ENCODE measurements at places on chromosomes 1 and 21. TPM values are rescaled to one million over a fixed set of nuclear protein-coding genes. Genes with fewer than 3 reads are reported as not detected.

DNA sequence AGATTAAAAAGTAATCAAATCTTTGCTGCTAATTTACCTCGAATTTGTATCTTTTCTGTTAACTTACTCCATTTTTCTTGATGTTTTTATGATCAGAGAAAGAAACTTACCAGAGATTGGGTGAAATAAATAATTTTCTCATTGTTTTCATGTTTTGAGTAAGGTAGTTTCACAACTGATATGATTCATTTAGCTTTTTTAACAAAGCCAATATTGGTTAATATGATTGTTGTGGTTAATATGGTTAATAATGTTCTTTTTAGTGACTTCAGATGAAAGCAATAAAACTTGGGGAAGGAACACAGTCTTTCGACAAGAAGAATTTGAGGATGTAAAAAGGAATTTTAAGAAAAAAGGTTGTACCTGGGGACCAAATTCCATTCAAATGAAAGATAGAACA, 48.1 kb downstream of the MAP3K21 start:
- no peak for DNase-seq

DNA sequence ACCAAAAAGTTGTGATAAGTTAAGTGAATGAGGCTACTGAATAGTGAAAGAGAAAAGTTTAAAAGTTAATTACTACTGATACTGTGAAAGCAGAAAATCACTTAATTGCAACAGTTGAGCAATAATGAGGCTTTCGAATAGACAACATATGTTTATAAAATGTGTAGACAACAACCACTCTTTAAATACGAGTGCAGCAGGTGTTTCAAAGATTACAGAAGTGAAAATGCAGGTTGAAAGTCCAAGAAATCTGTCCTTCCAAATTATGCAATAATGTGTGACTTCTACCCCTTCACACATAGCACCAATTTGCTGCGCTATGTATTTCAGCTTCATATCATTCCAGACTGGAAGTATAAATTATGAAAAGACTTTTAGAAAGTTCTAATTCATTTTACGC, 213.0 kb downstream of the COL24A1 start:
- no peak for DNase-seq

DNA sequence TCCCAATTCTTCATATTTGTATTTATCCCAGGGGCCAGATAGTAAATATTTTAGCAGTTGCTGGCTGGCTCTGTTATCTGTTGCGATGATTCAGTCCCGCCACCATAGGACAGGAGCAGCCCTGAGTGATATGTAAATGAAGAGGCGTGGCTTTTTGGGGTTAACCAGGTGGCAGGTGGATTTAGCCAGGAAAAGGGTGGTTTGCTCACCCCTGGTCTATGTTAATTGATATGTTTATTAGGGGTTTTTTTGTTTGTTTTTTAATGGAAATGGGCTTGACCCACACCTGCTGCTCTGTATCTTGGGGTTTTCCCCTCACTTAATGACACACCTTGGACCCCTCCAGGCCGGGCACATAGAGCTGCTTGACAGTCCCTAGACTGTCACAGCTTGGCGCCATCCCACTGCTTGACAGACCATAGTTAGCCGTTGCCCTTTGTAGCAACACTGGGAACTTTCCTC, 62.8 kb downstream of the PIK3CD start:
- no peak for DNase-seq

DNA sequence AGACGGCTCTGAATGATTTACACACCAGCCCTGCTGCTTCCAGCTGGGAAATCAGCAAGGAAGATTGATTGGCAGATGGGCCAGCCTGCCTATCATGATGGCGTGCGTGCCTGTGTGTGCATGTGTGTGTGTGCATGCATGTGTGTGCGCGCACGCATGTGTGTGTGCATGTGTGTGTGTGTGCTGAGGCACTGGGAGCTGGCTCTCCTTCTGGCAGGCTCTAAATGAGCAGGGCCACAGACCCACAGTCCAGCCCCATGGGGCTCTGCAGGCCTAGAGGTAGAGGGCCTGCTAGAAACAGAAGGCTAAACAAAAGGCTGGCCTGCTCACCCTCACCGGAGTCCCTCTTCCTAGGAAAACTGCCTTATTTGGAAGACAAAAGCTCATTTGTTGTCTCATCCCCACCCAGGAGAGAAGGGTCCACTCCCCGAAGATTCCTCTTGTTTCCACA, 6.0 kb downstream of the KLHDC8A start:
- no peak for DNase-seq

DNA sequence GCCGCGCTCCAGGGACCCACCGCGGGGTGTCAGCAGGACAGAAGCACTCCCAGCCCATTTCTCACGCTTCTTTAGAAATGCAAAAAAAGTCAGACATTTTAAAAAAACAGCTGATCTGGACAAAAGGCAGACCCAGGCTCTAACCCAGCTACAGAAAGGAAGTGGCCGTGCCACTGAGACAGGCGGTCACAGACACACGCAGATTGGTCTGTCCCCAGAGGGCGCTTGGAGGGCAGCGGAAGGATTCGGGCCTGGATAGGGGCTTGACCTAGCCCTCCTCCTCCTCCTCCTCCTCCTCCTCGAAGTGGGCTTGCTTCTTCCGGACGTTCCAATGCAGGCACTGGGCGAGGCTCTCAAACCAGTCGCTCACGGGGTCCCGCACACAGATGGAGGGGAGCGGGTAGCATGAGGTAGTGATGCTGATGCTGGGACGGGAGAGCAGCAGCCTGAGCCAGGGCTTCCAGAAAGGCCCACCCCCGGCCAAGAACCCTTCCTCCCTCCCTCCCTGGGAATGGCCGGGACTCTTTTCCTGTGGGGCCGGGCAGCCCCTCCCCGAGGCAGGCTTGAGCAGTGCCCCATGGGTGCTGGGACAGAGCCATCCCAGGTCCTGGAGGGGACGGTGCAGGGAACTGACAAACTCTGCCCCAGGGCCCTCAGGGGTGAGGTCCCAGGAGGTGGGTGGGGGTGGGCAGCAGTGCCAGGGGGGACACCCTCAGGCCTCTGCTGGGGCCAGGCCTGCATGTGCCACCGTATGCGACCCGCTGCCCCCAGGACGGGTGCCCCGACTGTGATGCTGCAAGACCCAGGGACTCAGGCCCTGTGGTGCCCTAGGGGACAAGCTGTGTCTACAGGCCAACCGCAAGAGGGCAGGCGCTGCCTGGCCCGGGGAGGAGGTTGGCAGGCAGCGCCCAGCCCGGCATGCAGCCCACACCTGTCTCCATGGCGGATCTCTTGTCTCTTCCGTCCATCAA, 25.3 kb downstream of the NADK start:
- no peak for DNase-seq

DNA sequence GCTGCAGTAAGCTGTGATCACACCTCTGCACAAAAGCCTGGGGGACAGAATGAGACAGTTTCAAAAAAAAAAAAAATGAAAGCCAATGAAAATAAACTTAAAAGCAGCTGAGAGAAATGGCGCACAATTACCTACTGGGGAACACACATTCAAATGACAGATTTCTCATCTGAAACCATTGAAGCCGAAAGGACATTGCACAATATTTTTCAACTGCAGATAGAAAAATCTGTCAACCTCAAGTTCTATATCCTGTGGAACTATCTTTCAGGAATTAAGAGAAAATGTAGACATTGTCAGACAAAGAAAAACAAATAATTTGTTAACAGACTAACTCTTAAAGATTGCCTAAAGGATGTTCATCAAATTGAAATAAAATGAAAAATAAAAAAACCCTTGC, 442.8 kb downstream of the MATN1 start:
- DNase-seq, result no peak

- DNase-seq, result peak; percentile 18
Observed at GRCh38 chr1:155177192-155177917, 3.7 kb downstream of the TRIM46 start.

DNA sequence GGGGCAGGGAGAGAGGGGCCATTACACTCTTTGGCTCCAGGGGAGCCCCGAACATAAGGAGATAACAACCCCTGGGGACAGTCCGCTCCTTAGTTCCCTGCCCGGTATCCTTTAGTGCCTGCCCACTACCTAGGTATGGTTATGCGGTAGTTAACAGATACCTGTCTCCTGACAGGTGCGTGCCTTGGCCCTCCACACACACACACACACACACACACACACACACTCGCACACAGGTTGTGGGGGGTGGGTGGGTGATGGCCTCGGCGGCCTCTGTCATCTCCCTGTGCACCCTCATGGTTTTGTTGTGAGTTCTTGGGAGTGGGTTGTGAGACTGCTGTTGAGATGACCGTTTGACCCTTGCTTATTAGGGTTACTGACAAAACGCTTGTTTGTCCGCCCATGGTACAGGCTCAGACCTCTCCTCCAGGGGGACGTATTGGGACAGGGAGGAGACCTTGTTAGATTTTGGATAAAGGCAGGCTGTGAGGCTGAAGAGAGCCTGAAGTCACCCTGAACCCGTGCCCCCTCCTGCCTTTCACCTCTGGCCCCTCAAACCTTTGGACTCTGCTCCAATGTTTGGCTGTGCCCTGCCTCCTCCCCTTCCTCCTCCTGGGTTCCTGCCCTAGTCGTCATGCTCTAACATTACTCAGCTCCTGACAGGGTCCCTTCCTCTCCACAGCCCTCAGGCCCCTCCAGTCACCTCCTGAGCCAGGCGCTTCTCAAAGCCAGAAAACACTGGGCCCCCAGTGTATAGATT, 979 bp downstream of the RASSF5 start:
- no peak for DNase-seq

GRCh38 chr1:49694251-49694827, 329.4 kb downstream of the AGBL4 start:
- DNase-seq, result no peak

DNA sequence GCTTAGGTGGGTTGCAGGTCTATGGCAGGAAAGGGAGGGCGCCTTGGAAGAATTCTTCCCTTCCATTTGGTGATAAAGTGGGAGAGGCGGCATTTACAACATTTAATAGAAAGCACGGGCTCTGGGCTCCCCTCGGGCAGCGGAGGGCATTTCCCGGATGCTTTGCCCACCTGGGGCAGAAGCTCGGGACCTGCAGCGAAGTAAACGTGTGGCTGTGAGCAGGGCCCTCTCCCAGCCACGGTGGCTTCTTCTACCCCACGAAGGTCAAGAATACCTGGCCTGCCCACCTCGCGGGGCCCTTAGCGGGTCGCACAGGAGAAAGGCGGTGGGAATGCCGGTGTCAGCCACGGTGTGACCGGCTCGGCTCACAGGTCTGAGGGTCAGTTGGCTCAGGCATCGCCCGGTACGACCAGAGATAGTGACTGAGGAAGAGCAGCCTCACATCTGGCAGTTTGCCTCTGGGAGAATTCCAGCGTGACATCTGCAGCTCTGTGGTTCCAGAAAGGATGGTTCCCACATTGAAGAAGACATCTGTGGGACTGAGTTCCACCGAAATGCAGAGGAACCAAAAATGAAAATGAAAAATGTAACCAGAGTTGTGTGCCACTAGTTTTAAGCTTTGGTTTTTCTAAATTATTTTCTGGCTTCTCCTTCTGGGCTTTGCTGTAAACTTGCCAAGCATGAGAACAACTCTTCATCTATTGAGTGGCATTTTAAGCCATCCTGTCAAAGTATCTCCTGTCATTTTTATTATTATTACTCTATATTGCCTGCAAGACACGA, 720 bp upstream of the F3 start:
- DNase-seq, result peak; percentile 72

DNA sequence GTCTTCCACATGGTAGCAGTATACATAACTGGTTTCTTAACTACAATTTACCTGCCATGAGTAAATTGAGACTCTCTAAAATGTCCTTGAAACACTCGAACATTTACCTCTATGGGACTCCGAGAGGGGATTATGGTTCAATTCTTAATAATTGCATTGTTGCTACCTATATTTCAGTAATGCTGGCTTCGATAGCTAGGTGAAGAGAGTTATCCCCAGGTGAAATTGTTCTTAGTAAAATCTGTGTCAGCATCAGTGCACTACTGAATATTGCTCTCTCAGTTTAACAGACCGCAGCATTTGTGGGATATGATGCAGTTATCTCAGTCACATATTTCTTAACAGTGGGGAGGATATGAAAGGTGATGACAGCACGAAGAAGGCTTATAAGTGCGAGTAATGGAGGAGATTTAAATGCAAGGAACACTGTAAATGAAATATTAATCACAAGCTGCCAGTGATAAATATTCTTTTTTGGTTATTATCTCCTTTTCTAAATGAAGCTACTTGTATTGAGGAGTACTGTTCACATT, 801.9 kb downstream of the BRINP3 start:
- no peak for DNase-seq

- no peak for DNase-seq
Observed at GRCh38 chr1:87829360-87829759, 500.7 kb downstream of the LMO4 start.

- DNase-seq, result peak; percentile 53
Observed at GRCh38 chr1:15948595-15949452, 27.1 kb downstream of the ZBTB17 start.

- DNase-seq, result no peak
Observed at GRCh38 chr1:34739613-34740012, 15.2 kb upstream of the GJB5 start.

Gene HENMT1
- total RNA-seq, result 10.1 TPM

Gene NLRP3
- 2.2 TPM for total RNA-seq

Gene EBNA1BP2
- 28.4 TPM for total RNA-seq

Gene CD52
- 13.1 TPM for total RNA-seq

Gene CD84
- total RNA-seq, result 1.3 TPM

Gene PDC
- not detected for total RNA-seq

Gene MRTO4
- total RNA-seq, result 46.0 TPM

Gene CELA2A
- not detected for total RNA-seq
